ENCODE measurements at places on chromosomes 16 and 17.

DNA sequence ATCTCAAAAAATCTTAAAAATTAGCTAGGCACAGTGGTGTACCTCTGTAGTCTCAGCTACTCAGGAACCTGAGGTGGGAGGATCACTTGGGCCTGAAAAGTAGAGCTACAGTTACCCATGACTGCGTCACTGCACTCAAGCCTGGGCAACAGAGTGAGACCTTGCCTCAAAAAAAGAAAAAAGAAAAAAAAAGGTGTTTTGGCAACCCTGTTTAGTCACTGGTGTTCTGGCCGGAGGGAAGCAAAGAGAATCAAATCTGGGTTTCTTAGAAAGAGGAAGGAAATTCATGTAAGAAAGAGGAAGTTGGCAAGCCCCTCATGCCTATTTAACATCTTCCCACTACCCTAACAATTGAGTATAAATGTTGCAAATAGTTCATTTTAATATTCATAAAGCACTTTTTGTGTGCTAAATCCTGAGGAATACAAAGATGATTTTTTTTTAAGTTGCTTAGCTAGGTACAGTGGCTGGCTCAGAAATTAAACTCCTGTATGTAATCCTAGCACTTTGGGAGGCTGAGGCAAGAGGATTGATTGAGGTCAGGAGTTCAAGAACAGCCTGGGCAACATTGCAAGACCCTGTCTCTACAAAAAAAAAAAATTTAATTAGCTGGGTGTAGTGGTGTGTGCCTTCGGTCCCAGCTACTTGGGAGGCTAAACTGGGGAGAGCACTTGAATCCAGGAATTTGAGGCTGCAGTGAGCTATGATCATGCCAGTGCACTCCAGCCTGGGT is 6.5 kb upstream of the USP32 start:
- DNase-seq, result no peak

GRCh38 chr16:85523602-85524364 is 89.3 kb upstream of the GSE1 start:
- peak; percentile 75 for DNase-seq

DNA sequence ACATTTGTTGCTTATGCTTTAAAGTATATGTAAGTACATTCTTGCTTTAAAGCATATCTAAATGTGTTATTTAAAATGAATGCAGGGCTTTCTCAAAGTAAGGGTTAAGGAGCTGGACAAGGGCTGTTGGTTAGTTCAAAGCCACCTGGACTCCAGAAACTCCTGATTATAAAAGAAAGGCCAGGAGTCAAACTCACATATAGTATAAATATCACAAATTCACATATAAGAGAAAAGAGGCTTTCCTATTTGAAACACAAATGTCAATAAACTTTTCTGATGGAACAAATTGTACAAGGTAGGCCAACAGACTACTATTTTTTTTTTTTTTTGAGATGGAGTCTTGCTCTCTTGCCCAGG is 84.5 kb upstream of the CORO6 start:
- no peak for DNase-seq

GRCh38 chr17:28482551-28483199 is 9.2 kb downstream of the SLC13A2 start:
- DNase-seq, result no peak

DNA sequence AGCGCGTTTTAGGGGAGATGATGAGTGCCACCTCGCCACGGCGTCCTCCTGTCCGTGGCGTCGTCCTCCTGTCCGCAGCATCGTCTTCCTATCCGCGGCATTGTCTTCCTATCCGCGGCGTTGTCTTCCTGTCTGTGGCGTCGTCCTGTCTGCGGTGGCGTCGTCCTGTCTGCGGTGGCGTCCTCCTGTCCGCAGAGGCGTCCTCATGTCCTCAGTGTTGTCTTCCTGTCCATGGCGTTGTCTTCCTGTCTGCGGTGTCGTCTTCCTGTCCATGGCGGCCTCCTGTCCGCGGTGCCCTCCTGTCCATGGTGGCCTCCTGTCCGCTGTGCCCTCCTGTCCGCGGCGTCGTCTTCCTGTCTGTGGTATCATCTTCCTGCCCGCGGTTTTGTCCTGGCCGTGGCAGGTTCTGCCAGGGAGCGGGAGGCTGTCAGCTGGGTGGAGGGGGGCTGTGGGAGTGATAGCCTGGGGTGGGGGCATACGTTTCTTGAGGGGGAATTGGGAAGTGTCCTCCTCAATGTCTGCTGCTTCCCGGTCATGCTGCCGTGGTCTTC is 30.9 kb downstream of the TBCD start:
- DNase-seq, result no peak

DNA sequence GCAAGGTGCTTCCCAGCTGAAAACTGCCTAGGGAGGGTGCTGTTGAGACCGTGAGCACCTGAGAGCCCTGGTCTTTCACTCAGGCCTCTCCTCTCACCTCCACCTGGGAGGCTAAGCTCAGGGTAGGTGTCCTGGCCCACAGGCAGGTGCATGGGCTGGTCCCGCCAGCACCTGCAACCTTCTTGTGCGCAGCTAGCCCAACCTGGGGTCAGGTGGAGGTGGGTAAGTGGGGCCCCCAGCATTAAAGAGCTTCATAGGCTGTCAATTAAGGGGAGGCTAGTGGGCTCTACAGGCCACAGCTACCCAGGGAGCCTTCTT is 8.7 kb downstream of the ADCY7 start:
- DNase-seq, result no peak

DNA sequence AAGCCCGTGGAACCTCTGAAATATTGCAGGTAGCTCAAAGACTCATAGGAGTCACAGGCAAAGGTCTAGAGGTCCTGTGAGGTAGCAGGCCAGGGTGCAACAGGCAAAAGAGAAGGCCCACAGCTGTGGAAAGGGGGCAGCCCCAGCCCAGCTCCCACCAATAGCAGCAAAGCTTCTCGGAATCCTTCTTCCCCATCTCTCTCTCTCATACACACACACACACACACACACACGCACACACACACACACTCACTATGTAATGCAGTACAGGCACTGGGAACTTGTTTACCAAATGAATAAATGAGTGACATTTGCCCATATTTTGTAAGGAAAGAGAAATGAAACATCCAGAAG is 16.8 kb upstream of the SUPT4H1 start:
- DNase-seq, result no peak

DNA sequence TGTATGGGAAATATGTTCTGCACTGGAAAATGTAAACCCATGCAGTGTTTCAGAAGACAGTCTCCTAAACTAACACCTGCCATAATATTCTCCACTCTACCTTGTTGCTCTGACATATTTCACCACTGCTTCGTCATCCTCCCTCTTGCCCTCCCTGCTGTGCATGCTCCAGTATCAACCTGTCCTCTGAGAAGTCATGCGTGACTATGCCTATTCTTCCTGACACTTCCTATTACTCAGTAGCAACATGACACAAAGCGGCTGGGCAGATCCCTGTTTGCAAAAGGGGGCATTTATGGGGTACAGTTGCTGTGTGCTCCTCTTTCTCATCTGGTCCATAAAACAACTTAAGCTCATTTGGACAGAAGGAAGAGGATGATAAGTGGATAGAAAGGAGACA is 805.6 kb upstream of the EEF2KMT start:
- DNase-seq, result no peak

GRCh38 chr17:21549107-21549687 is 143.1 kb upstream of the KCNJ18 start:
- DNase-seq, result peak; percentile 64

DNA sequence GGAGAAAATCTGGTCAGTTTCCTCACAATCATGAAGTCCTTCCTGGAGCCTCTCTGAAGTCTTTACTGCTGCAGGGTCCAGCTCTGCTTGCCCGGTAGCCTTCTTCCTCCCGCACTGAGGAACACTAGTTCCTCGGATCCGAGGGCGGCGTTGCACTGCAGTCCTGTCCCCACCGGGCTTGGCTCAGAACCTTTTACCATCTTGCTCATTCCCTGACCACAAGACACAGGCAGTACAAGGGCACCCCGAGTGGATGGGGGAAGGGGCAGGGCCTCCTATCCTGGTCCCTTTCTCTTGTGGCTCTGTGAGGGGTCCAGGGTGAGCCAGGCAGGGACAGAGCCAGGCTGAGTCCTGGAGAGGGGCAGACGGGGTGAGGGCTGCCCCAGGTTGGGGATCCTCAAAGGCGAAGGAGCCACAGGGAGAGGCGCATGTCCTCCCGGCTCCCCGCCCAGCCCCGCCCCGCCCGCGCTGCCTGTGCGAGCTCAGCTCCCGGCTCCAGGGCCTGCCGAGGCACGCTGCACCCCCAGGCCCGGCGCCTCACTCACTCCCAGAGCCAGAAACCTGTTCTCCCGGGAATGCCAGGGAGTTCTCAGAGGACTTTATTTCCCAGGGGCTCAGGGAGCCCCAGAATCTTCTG is 1.5 kb downstream of the FOXN1 start:
- DNase-seq, result no peak

DNA sequence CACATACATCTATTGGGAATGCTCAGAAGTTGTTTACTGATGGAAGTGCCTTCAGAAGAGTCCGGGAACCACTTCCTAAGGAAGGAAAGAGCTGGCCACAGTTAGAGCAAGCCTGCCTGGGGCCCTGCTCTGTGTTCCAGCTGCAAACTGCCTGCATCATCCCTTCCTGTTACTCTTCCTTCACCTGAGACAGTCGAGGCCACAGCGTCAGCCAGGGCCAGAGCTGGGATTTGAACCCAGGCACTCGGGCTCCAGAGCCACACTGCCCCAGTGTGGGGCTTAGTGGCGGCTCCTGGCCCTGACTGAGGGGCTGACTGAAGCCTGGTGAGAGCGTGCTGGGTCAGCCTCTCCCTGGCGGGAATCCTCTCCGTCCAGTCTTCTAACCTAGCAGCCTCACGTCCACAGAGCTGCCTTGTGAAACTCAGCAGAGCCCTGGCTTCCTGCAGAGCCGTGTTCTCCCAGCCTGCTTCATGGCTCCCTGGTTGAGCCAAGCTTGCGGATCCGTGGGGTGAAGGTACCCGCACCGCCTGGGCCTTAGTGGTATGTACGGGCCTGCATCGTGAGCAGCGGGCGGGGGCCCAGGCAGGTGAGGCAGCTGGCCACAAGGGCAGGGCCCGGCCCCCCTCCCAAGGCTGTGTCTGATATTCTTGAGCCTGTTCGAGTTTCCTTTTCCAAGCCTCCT is 4.6 kb upstream of the C17orf99 start:
- no peak for DNase-seq

- no peak for DNase-seq
Observed at GRCh38 chr16:83187405-83187804, 560.6 kb downstream of the CDH13 start.

DNA sequence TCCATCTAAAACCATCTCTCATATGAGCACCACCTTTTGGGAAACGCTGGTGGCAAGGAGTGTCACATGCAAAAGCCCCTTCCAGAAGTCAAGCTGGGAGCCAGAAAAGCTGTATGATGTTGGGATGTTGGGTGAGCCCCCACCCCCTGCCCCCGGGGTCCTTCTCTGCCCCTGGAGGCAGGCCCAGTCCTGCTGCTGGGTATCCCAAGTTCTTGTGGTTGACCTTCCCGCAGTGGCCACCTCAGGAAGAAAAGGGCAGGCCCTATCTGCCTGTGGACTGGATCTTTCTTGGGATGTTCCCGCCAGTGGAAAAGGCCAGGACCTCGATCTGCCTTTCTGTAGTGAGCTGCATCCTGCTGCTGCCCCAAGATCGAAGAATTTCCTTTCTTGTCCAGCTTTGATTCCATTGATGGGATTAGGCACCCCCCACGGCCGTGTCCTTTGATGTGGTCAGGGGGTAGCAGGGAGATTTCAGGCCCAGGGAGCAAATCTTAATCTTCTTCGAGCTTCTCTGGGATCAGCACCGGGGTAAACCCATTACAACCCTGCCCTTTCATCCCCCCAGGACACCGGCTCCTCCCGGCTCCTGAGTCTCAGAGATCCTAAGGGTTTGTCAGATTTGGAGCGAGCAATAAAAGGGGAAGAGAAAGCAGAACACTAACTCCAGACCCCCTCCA is 165.6 kb downstream of the RAB11FIP4 start:
- DNase-seq, result no peak

- no peak for DNase-seq
Observed at GRCh38 chr17:66290101-66290722, 12.2 kb upstream of the PRKCA start.

DNA sequence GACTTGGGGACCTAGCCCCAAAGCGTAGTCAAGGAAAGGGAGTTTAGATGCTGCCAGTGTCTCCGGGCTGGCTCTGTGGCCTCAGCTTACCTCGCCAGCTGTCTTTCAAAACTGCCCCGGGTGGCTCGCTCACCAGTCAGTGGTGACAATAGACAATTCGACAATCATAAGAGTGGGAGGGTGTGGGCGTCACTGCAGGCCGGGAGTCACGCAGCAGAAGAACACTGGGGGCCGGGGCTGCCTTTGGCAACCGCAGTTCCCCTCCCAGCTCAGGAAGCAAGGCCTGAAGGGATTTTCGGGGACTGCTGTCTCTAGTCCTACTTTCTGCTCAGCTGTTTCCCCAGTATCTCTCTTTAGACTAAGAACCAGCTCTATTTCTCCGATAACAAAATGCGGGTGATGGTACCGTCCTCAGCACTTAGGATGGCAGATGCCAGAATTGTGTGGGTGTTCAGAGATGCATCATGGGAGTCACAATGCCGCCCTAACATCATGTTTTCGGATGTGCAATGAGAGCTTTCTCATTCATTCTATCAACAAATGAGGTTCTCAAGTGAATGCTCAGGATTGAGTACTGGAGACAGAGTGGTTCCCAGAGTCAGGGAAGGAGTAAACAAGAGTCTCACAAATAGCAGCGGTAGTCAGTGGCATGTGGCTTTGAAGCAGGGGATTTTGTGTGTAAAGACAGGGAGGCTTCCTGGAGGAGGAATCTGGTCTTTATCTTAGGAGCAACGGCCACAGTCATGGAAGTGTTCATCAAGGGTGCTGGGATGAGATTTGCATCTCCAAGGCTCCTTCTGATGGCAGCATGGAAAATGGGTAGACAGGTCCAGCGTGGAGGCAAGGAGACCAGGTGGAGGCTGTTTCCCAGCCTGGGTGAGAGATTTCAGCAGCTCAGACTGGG is 93.1 kb downstream of the ZDHHC7 start:
- DNase-seq, result no peak

DNA sequence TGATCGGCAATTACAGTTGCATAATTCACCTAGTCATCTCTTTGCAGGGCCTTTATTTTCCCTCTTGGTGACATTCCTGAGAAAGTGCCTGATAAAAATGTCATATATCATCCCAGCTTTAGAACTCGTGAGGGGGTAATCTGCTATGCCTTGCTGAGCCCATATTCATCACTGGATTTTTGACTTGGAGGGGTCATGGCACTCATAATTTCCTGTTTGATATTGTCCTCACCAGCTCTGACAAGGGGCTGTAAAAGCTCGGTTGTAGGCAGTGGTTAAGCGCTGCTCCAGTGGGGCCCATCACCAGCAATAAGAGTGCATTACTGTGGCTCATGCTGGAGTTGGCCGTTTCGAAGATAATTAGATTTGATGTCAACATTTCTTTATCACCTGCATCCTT is 227.3 kb downstream of the IRX3 start:
- no peak for DNase-seq

DNA sequence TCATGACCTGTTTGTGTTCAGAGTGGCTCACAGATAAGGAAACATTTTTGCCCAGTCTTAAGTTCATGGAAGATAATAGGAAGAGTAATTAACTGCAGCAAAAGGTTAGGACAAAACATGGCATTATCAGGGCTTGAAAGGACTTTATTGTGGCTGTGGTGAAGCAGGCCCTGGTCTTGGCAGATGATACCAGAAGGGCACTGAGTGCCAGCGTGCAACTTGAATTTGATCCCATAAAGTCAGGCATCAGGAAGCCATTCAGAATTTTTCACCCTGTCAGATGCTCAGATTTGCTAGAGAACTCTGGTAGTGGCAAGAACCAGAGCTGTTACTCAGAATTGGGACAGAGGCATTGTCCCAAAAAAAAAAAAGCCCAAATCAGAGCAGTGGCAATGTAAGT is 11.2 kb upstream of the COG7 start:
- DNase-seq, result no peak

Measured in cardiac muscle cell (in vitro differentiated cells and primary cell).